ENCODE measurements at places on chromosomes 5 and 9.
A peak's percentile ranks its signal among the peaks of the same experiment; 100 is the strongest.

GRCh38 chr5:169861934-169862333, 118.4 kb downstream of the INSYN2B start:
- DNase-seq = no peak

DNA sequence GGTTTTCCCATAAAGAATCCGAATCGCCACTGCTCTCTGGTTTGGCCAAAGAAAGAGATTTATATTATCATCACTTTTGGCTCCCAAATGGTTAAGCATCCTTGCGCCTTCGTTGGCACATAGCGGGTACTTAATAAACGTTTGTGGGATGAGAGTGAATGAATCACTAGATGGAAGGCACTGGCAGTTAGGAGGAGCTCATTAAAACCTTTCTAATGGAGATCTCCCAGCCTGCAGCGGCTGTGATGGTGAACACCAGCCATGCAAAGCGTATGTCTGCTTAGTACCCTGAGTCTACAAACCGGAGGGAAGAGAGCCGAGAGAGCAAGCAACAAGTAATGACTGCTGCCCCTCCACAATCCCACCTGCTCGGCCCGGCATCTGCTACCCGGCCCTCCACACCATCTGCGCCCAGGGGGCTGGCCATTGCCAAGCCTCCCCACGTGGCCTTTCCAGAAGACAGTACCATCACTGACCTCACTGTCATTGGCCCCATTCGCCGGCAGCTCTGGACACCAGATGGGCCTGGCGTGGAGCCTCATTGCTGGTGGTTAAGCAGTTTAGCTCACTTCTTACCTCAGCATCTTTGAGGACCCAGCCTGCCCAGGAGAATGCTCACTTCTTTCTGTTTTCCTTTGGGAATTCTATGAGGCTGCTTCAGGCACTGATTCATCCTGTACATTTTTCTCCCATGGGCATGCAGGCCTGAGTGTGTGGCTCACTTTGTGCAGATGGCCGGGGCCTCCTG, 39.3 kb upstream of the ANKRD33B start:
- no peak for DNase-seq

GRCh38 chr9:136623016-136623841, 39.5 kb upstream of the EGFL7 start:
- no peak for DNase-seq

DNA sequence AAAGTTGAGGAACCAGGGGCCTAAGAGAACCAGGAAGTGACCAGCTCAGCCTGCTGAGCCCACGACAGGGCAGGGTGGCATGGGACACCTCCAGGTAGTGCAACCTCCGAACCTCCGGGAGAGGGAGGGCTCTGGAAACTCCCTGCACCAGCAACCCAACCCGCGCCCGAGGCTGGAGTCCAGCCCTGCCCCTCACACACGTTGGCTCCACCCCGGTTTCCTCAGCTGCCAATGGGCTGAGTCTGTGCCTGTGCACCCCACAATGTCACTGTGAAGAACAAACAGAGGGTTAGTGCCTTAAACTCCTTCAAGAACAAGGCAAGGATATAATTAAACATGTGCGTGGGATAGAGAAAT, 17.0 kb upstream of the UNC5A start:
- peak; percentile 25 for DNase-seq

GRCh38 chr5:151205411-151205810, 18.5 kb downstream of the CCDC69 start:
- no peak for DNase-seq

DNA sequence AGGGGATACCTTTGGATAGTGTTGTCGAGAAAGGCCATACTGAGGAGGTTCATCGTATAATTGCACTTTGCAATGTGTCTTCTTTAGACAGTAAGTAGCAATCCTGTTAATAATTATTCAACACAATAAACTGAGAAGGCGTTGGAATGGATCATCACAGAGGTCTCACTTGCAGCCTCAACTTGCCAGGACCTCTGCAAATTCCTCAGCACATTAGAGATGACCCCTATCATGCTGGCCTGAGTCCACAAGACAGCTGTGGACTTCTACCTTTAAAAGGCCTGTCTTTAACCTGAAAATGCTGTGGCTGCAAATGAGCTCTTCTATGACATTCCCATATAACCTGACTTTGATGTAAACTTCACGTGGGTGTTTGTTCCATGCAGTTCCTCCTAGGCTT, 14.1 kb downstream of the SH3TC2 start:
- no peak for DNase-seq

GRCh38 chr5:157069949-157070348, 11.0 kb upstream of the HAVCR1 start:
- no peak for DNase-seq

- peak; percentile 74 for DNase-seq
Observed at GRCh38 chr5:148343603-148344487, 8.5 kb downstream of the SPINK9 start.

- no peak for DNase-seq
Observed at GRCh38 chr5:6376974-6377520, 1.3 kb downstream of the MED10 start.
